AG08395 (cell line): ENCODE measurements at places on chromosomes 7 and 10.

DNA sequence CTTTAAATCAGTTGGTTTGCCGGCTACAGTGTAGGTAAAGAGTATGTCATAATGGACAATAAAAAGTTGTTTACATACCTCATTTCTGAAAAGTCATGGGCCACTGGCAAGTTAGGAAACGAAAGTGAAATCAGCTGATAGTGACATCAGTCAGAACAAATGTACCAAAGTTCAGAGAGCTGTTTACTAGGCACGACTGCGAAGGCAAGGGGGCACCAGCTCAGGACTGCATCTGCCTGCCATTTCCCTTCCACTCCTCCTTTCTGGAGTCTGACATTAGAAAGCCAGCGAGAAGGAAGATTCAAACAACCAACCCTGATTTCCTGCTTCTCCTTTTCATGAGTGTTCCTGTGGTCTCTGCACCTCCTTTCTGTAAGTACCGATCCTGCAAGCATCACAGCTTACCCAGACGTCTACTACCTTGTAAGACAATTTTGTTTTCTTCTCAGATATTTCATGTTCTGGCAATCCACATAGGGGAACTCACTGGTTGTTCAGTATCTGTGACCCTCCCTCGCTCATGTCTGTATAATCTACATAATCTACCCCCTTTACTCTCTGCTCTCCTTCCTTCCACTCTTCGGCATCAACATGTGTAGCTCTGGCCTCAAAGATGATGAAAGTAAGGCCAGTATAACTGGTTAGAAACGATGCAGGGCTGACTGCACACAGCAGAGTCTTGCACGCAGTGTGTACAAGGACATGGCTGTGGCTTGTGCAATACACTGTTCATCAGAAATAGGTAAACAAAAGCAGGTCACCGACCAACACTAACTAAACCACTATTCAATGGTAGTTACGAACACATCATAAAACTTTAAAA, at the start of gene TMEM140:
TMEM140 (plus strand) TSS at position 174 of the 823 bp plus-strand sequence. CDS start 16,370 bp downstream, outside the sequence.
- DNase-seq = peak; percentile 53

- DNase-seq = no peak
These were observed 193.3 kb upstream of the KCND2 start for GRCh38 chr7:120079704-120080103.

- no peak for DNase-seq
These were observed 126.4 kb upstream of the GHITM start for GRCh38 chr10:84012831-84013458.

GRCh38 chr10:46057038-46057437, 11.0 kb upstream of the MSMB start:
- no peak for DNase-seq

DNA sequence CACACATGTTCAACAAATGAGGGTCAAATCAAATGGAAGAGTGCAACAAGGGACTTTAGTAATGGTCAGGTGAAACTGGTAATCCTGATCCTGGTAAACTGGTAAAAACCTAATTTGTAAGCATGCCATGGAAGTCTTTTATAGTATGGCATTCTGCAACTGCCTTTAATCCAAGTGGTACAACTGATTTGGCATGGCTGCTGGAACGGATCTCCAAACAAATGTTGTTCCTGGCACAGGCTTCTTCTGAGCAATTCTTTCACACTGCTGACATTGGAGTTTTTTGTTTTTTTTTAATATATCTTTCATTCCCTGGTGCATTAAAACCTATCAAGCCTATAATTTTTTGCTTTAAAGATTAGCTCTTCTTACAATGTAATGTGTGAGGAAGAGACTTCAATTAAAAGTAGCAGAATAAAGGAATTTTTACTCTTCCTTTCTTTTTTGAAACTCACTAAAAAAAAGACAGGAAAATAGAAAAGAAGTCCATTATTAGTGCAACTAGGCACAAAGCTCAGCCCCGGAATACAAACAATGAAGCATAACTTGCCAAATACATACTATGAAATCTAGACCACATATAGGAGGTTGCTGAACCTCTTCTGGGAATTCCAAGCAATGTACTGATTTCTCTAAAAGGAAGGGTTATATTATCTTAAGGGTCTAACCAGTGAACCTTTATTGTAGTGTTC, 79.3 kb upstream of the OIT3 start:
- DNase-seq = no peak

DNA sequence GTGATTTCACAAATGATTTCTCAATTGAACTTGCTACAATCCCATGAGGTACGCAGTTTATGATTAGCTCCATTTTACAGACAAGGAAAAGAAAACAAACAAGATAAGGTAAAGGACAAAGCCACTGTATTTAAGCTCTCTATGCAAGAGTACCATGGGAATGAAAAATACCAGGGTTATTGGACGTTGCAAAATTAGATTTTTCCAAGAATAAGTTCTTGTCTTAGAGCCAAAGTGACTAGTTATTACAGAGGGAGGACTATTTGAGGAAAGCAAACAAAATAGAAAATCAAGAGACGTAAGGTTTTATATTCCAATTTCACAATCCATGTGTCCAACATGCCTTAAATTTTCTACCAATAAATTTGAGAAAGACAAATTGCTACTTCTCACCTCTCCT, 97.9 kb upstream of the PTN start:
- DNase-seq = no peak

DNA sequence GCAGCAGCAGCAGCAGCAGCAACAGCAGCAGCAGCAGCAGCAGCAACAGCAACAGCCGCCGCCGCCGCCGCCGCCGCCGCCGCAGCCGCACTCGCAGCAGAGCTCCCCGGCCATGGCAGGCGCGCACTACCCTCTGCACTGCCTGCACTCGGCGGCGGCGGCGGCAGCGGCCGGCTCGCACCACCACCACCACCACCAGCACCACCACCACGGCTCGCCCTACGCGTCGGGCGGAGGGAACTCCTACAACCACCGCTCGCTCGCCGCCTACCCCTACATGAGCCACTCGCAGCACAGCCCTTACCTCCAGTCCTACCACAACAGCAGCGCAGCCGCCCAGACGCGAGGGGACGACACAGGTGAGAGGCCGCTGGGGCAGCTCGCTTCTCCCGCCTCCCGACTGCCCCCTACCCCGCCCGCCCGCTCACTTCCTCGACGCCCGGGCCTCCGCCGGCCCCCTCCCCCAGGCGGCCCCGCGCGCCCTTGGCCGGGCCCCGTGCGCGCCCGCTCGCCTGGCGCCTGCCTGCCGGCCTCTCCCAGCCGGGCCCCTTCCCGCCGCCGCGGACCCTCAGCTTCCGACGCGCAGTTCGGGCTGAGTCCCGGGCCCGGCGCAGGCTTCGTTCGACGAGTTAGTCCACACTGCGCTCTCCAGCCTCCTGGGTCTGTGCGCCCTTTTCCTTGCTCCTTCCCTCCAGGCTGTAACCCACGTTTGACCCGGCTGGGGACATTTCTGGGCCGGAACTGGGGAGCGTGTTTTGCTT, 882 bp downstream of the DLX6 start:
- peak; percentile 38 for DNase-seq

DNA sequence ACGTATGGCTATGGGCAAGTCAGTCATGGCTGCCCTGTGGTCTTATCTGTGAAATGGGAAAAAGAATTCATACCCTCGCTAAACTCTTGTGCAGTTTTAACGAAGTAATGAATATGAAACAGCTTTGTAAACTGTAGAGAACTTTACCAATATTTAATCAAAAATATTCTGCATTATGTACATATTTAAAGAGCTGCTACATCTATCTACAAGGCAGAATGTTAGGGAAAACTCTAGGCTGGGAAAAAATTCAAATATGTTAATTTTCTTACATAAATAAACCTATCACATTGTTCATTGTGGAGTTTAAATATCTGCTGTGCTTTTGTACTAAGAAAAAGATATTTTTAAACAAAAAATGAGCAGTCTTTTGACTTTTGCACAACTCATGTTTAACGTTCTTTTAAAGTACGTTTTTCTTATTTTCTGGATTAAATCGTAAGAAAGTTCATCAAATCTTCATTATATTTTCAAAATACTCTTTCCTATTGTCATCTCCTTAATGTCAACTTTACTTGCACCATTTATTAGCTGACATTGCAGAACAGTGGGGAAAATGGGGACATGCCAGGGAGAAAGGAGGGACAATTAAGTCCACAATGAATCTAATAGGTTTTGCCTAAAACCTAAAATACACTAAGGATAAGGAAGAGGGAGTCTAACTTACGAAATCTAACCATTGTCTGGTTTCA, 57.5 kb downstream of the ICA1 start:
- DNase-seq = no peak

- peak; percentile 74 for DNase-seq
These were observed 252.1 kb downstream of the GLI3 start for GRCh38 chr7:41984888-41985287.

DNA sequence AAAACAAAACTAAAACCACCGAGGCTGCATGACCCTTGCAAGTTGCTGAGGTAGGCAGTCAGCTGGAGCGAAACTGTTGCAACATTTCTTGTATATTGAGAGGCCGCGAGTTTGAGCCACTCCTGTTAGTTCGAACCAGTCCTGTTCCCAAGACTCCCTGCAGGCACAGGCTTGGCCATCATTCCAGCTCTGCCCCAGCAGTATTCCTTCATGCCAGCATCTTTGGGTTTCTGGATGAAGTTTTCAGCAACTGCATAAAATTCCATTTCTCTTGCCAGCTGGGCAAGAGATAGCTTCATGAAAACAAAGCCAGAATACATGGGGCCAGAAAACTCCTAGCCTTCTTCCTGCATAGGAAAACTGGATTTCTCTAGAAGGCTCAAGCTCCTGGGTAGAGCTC, 207.6 kb downstream of the FRMD4A start:
- no peak for DNase-seq

DNA sequence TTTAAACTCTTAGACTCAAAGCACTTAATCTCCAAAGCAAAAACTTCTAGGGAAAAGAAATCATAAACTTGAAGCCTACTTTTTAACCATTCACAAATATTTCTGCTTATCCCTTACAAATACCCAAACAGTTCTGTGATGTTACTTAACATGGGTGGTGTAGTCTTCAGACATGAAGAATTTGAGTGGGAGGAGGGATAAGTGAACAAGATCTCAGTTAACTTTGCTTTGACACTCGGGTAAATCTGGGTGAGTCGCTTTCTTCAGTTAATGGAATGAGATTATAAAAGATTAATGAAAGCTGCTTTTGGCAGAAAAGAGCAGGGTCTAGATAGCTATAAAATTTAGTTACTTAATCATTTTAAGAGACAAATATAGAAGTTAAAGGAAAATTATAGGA, 47.5 kb downstream of the RNF133 start:
- DNase-seq = no peak

- DNase-seq = no peak
These were observed 14.6 kb upstream of the NUB1 start for GRCh38 chr7:151327022-151327421.

GRCh38 chr7:24129597-24129996, 154.4 kb upstream of the NPY start:
- peak; percentile 37 for DNase-seq

DNA sequence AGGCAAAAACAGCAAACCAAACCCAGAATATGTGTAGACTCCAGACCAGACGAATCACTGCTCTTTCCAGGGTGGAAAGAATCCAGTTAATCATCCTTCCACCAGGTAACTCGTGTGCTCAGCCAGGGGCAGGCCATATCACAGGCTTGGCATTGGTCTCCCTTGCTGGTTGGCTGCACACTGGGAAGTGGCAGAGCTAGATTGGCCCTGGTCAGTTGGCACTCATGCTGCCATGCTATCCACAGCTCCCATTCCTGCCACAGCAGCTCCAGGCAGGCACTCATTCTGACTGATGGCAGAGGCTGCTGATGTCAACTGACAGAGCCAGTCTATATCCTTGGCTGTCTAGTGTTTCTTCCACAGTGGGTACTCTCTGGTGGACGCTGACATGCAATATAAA, 9.7 kb upstream of the GDF10 start:
- DNase-seq = no peak
